ENCODE measurements at places on chromosomes 12 and 14.
A peak's percentile ranks its signal among the peaks of the same experiment; 100 is the strongest.

- DNase-seq, result no peak
These were observed 134.3 kb downstream of the RIMBP2 start for GRCh38 chr12:130581782-130582181.

DNA sequence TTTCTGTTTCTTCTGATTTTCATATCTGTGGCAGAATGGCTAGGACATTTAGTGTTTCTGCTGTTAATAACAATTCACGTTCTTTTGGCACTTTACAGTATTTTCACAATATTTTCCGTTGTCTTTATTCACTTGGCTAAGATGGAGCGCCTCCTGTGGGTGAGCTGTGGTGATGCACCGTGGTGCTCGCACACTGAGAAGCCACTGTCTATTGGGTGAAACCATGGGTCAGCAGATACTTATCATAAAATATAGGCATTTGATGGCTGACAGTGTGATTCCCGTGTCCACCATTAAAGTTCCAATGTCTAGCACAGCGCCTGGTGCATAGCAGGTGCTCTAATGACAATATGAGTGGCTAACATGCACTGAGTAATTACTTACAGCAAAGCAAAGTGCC, 141.8 kb downstream of the VRK1 start:
- DNase-seq, result no peak

- no peak for DNase-seq
These were observed 10.9 kb downstream of the EVL start for GRCh38 chr14:100076133-100076532.

- DNase-seq, result no peak
These were observed 9.8 kb downstream of the RBP5 start for GRCh38 chr12:7118881-7119280.

- no peak for DNase-seq
These were observed 7.6 kb upstream of the NR4A1 start for GRCh38 chr12:52043386-52044212.

DNA sequence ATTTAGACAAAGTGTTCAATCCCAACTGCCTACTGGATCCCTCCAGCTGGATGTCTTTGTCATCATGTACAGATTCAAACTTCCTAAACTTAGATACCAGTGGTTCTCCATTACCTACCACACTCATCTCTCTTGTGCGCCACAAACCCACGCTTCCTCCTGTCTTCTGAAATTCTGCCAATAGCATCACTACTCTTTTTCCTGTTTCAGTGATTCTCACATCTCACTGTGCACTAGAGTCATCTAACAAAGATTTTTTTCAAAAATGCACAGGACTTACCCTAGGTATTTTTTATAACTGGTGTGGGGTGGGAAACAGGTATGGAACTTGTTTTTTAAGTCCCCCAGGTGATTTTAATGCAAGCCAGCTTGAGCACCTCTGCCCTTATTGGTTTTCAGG, 5.9 kb downstream of the PSMB5 start:
- DNase-seq, result no peak

DNA sequence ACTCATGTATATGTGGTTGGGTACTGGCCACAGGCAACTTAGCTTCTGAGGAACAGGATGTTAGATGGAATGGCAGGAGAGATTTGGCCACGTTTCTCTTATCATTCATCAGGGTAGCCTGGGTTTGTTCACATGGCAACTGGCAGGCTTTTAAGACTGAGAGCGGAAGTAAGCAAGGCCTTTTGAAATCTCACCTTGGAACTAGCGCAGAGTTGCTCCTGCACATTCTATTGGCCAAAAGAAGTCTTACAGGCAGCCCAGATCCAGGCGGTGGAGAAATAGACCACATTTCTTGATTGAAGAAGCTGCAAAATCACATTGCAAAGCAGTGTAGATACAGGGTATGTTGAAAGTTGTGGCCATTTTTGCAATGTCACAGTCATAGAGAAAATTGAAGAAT, 3.7 kb downstream of the CLEC4A start:
- no peak for DNase-seq

GRCh38 chr12:2180737-2181082, 127.9 kb downstream of the CACNA1C start:
- DNase-seq, result no peak

DNA sequence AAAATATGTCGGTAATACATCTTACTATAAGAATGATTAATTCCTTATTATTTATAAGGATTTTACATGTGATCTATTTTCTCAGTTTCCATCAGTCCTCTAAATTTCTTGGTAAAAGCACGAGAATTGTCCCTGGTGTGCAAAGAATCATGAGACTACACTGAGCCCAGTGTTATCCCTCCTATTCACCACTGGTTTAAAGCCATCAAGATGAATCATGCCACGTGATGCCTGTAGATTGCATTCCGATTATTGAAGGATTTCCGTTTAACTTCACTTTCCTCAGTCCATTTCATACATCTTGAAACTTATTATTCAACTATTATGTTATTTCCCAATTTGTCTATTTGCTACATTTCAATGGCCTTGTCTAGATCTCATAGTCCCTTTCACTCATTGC, 601.9 kb downstream of the GALC start:
- DNase-seq, result no peak

- DNase-seq, result no peak
These were observed 271.6 kb upstream of the PLEKHG7 start for GRCh38 chr12:92431146-92431545.

- DNase-seq, result no peak
These were observed 65.8 kb downstream of the DUSP6 start for GRCh38 chr12:89286501-89286900.

DNA sequence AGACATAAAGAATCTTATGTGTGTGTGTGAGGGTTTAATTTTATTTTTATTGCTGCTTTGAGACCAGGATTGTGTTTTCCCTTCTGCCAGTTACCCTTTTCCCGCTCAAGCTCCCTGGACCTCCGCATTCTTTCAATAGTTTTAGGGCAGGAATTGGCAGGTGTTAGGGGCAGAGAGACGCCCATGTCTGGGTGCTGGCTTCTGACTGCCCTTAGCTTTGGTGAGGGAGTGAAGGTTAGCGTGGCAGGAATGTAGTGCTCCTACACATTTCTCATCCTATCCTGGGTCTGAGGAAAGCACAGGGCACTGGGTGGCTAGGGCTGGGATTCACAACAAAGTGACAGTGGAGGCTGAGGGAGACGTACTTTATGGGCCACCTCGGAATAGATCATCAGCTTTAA, 428.1 kb downstream of the ZFP36L1 start:
- DNase-seq, result no peak

GRCh38 chr14:99322731-99323599, 51.0 kb upstream of the BCL11B start:
- DNase-seq, result no peak

DNA sequence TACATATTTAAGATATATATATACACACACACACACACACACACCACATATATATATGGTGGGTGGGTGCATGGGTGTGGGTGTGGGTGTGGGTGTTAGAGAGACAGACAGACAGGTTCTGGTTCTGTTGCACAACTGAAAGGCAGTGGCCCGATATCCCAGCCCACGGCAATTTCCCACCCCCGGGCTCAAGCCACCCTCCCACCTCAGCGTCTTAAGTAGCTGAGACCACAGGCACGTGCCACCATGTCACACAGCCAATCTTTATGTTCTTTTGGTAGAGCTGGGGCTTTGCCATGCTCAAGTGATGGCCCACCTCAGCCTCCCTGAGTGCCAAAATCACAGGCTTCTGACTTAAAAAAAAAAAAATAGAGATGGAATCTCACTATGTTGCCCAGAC, 417.8 kb upstream of the FOXG1 start:
- no peak for DNase-seq

GRCh38 chr12:121282072-121282742, 14.3 kb downstream of the CAMKK2 start:
- DNase-seq, result no peak

GRCh38 chr14:49892301-49892635, 614 bp upstream of the ARF6 start:
- no peak for DNase-seq

DNA sequence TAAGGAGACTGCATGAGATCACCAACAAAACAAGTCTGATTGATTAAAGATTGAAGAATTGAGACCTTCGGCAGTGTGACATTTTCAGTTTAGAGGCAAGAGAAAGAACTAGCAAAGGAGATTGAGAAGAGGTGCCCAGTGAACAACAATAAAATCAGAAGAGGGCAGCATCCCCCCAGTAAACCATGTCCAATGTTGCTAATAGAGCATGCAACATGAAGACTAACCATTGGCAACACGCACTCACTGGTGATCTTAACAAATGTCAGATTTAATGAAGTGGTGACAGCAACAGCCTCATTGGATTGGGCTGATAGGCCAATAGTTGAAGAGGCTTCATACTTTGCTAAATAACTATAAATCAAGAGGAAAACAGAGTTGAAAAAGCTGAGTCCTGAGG, 20.7 kb upstream of the TAS2R14 start:
- no peak for DNase-seq

DNA sequence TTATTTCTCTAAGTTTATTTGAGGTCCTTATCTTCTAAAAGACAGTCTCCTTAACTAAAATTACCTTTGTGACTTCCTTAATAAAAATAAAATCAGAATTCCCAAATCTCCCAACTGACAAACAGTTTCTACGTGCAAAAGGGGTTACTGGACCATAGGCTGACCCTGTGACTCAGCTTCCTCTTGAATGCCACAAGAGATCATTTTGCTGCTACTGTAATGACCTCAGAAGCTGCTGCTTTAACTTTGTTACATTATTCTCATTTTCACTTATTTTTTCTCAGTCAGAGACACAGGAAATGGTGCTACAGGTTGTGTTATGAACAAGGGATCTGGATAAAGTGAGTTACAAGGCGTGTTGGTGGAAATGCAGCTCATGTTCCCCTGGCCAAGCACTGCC, 132.2 kb upstream of the TMTC2 start:
- DNase-seq, result no peak

GRCh38 chr12:108839018-108839889, 18.1 kb downstream of the SSH1 start:
- DNase-seq, result no peak

DNA sequence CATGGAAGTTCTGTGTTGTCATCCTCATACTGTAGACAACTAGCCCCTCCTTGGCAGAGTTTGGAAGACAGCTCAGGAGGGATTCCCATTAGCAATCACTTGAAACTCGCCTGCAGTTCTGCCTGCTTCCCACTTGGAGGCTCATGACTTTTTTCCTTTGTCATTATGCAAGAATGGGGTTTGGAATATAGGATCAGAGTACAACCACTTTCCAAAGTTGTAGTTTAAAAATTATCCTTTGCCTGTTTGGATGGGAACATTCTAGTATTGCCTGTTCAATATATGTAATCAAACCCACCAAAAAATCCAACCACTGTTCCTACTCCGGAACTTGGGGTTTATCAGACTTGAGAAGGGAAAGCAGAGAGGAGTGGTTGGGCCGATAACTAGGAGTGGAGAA, 2.1 kb upstream of the GPD1 start:
- DNase-seq, result no peak

DNA sequence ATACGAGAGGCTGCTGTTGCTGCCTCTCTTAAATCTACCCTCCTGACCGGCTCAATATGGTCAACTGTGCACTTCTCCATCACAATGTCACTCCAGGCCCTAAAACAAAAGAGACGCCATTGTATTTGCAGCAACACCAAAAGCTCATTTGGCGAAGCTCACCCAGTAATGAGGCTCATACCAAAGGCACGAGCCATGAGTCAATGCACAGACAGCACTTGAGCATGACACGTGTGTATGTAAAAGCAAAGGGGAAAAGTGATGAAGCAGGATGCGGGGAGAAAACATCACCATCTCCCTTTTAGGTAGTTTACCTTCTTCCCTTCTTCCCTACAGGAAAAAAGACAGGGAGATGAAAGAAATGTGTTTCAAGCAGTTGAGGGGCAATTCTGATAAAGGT, 150.3 kb downstream of the FOXN3 start:
- DNase-seq, result no peak

GRCh38 chr12:121227294-121227693, 17.4 kb downstream of the P2RX4 start:
- no peak for DNase-seq

- no peak for DNase-seq
These were observed 923.3 kb downstream of the DIO2 start for GRCh38 chr14:79287976-79288375.

DNA sequence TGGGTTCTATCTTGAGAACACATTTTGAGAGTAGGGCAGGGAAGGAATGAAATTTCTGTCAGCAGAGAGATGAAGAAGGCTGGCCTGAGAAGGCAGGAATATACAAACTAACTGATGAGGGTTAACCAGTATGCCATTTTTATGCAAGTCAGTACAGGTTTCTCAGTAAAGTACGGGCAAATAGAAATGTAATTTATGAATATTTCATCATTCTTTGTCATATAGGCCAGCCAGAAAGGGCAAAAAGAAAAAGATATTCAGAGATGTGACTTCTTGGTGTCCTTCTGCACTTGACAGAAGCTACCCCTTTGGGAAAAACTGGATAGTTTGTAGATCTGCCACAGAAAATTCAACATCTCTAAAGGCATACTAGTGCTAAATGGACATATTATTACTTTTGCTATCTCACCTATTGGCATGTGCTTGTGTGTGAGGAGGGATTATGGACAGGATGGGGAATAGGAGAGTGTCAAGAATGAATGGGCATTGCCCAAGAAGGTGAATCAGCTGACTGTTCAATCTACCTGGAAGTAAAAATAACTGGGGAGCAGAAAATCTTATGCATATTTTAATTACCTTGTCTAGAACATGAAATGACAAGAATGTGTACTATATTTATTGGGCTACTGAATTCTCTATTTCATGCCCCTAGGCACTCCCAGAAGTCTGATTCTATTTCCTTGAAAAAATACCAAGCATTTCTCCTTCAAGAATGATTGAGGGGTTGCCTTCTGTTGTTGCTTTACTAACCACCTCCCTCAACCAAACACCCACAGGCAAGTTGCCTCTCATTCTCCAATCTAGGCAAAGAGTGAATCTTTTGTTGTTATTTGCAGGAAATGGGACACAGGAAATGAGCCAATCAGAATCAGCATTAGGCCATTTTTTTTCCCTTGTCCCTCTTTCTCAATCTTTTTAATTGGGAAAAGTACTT, 175.1 kb upstream of the SLC38A2 start:
- DNase-seq, result no peak

GRCh38 chr12:32307326-32307725, 92.0 kb upstream of the FGD4 start:
- DNase-seq, result no peak

- DNase-seq, result no peak
These were observed 32.3 kb downstream of the RAD51B start for GRCh38 chr14:67851785-67852410.

- peak; percentile 75 for DNase-seq
These were observed 1176.7 kb upstream of the SEL1L start for GRCh38 chr14:82710267-82710841.

GRCh38 chr14:85416771-85417170, 113.2 kb upstream of the FLRT2 start:
- no peak for DNase-seq

DNA sequence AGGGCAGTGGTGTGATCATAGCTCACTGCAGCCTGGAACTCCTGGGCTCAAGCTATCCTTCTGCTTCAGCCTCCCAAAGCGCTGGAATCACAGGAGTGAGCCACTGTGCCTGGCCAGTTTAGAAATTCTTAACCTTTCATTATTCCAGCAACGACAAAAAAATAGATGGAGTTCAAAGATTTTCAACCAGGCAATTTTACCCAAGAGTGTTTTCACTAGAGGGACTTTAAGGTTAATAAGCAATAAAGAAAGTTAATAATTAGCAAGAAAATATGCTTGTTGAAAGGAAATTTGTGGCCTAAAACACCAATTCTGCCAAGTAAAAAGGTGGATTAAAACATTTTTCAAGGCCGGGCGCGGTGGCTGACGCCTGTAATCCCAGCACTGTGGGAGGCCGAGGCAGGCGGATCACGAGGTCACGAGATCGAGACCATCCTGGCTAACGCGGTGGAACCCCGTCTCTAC, 14.8 kb downstream of the CDKL1 start:
- DNase-seq, result no peak

All from NCI-H2081 (cell line).